HFF-Myc (cell line): ENCODE measurements at places on chromosomes 1 and 21.

DNA sequence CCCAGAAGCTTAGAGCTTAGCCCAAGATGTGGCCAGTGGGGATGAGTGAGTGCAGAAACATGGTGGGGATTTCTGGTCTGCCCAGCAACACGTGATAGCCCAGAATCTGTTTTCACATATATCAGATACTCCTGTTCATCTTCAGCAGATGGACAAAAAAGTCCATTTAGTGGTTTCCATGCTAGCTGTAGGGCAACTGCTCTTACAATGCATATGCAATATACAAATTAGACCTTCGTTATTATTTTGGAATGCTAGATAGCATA lies 96.9 kb upstream of the SGIP1 start:
- no peak for DNase-seq

DNA sequence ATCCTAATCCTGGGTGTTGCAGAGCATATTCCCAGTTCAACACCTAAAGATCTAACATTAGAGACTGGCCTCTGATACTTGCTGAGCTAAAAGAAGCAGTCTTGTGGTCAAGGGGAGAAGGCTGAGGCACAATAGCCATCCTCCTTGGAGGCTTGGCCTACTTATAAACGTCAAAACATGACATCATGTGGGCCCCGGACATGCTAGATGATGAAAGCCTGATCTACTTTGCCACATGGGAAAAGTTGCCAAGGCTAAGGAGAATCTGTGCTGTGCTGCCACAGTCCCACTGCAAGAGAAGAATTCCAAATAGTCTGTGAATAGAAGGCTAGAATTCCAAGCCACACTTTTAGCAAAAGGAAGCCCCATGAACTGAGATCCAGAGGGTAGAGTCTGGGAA lies 43.9 kb upstream of the SAMD13 start:
- no peak for DNase-seq

GRCh38 chr1:193179094-193179493 lies 7.3 kb downstream of the B3GALT2 start:
- DNase-seq: no peak

GRCh38 chr21:31922881-31923280 lies 50.1 kb downstream of the HUNK start:
- no peak for DNase-seq

GRCh38 chr1:47482786-47483185 lies 44.9 kb downstream of the FOXD2 start:
- no peak for DNase-seq

DNA sequence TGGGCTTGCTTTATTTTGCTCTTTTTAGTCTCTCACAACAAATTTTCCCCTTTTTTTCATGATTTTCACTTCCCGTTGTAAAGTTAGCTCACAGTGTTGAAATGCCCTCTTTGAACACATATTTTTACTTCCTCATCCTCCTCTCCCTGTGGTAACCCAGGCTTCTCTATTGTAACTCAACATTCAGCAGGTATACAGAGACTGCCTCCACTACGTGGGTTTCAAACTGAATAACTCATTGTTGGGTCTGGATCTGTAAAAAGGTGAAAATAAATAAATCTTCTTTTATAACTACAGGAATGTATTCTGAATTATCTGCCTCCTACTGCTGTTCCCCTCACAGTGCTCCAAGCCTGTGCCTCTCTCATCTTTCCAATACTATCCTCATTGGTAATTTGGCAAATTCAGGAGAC lies 166.4 kb downstream of the RUNX1 start:
- DNase-seq: no peak

- DNase-seq: no peak
Measured at GRCh38 chr1:19443326-19443725, 42.0 kb downstream of the CAPZB start.

DNA sequence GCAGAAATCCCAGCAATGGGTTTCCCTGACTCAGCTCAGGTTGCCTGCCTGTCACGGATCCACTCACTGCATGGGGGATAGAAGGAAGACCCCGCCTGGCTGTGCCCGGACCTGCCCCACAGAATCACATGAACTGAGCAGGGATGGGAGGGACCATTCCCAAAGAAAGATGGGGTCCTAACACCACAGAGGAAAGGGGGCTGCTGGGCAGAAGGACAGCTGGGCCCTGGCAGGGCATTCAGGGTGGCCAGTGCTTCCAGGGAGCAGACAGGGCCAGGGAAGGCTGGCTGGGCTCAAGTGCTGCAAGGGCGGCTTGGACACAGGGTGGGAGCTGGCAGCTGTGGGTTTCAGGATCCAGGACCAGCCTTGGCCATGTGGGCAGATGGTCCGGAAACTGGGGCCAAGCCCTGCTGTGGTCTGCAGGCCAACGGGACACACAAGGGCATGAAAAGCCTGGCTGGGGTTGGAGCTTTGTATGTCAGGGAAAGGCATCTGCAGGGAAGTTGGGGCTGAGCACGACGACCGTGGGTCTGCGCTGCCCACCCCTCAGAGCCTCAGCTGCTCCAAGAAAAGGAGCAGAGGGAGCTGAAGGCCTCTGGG lies 723.9 kb downstream of the PTPRU start:
- no peak for DNase-seq

DNA sequence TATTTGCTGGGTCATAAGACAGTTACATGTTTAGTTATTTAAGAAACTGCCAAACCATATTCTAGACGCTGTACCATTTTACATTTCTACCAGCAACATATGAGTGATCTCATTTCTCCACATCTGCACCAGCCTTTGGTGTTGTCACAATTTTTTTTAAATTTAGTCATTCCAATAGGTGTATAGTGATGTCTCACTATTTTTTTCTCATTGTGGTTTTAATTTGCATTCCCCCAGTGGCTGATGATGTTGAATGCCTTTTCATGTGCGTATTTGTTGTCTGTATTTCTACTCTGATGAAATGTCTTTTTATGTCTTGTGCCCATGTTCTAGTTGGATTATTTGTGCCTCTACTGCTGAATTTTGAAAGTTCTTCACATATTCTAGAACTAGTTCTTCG lies 38.4 kb downstream of the NFASC start:
- DNase-seq: no peak

DNA sequence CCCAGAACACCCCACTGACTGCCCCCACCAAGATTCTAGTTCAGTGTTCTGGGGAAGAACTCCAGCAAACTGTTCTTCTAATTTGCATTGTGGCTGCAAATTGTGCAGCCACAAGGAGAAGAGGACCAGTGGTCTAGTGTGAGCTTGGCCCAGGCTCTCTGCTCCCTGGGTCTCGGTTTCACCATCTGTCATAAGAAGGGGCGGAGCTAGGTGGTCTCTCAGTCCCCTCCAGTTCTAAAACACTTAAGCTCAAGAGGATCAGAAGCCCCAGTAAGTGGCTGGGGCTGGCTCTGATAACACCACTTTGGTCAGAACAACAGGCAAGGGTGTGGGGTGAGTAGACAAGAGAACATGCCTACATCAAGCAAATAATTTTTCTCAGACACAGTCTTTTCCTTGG lies 99.9 kb downstream of the BEND5 start:
- no peak for DNase-seq

DNA sequence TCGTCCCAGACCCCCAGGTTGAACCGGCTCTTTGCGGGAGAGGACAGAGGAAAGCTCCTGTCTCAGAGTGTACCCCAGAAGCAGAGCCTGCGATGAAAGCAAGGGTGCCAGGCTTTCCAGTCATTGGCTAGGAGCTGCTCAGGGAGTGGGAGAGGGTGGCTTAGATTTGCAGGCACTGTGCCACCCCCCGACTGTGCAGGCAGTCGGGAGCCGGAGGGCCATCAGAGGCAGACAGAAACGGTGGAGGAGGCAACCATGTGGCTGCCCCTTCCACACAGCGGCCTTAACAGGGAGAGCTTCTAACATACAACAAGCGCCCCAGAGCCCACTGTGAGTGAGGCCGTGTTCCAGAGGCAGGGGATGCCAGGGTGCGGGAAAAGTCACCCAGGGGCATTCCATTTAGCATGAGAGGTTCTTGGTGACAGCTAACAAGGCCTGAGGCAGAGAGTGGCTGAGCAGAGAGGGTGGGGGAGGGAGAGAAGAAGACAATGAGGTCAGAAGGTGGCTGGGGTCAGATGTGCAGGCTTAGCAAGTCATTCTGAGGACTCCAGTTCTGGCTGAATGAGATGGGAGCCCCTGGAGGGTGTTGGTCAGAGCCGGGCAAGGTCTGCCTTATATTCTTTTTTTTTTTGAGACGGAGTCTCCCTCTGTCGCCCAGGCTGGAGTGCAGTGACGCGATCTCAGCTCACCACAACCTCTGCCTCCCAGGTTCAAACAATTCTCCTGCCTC lies 9.5 kb upstream of the C1orf167 start:
- no peak for DNase-seq

- no peak for DNase-seq
Measured at GRCh38 chr21:24372506-24372905, 1234.8 kb downstream of the MRPL39 start.

DNA sequence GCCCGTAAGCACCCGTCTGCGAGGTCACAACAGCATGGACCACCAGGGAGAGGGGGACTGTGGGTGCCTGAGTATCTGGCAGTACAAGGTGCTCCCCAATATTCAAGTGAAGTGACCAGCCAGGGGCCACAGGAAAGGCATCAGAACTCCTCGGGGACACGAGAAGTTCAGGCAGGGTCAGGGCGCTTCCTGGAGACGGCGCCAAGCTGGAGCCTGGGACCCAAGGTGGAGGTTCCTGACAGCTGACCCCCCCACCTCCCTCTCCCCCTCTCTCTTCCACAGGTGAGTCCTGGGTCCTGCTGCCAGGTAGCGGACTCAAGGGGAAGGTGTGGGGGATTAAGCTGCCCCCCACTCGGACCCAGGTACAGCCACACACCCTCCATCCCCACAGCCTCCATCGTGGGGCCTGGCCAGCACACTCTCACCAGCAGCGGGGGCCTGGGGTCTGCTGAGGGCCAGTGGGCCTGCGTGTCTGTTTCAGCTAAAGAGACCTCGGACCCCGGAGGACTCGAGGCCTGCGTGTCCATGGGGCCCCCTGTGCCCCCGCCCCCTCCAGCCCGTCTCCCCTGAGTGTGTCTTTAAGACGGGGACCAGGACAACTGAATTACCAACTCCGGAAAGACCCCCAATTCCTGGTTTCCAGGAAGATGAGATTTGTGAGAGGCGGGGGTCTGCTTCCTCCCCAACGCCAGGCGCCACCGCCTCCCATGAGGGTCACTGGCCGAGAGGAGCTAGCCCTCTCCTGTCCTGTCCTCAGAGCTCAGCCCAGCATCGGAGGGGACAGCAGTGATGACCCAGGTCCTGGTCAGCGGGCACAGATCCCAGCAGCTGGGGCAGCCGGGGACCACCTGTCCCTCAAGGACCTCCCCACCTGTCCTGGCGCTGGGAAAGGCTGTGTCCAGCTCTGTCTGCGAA lies 6.2 kb downstream of the TNFRSF18 start:
- no peak for DNase-seq

DNA sequence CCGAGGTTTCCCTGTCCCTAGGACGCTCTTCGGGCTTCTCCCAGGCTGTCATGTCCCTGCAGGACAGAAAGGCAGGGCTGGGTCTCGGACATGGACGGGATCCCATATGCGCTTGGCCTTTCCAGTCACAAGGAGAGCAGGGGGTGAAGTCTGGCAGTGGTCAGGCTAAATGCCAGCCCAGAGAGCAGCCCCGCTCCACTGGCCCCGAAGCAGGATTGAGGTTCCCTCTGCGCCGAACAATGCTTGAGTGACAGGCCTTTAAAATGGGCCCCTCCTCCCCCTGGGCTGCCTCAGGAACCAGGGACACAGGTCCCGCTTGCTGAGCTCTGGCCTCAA lies 12.7 kb downstream of the DRAXIN start:
- DNase-seq: no peak

DNA sequence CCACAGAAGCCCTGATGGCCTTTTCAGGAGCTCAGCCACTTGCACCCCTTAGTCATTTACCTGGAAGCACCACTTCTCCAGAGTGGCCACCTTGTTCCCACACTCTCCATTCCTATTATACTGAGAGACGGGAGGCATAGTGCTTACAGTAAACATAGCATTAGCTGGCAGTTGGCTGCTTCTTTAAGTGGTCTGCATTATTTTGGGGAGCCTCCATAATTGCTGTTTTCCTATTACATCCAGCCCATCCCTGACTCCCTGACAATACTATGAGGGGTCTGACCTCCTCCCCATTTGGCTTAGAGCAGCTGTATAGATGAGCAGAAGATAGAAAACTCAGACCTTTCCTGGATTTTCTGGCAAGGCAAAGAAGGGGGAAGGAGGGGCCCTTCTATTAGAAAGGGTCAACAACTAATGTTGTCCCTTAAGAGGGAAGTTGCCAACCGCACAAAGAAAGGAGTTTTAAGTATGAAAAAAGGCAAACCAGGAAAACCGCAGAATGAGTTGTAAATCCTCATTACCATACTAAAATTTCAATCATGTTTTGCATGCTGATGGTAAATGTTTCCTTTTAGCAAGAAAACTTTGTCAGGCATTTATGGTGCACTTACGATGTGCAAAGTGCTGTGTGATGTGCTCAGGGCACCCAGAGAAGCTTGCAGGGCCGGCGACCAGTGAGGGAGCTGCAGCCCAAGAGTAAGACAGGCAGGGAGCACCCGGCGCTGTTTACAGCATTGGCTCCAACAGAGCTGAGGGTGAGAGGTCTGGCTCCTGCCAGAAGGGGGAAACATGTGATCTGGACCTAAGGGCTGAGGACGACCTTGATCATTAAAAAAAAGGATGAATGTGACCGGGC lies 167.3 kb downstream of the ZZZ3 start:
- peak; percentile 77 for DNase-seq

- no peak for DNase-seq
Measured at GRCh38 chr1:118989878-118990378, 1.8 kb upstream of the TBX15 start.

DNA sequence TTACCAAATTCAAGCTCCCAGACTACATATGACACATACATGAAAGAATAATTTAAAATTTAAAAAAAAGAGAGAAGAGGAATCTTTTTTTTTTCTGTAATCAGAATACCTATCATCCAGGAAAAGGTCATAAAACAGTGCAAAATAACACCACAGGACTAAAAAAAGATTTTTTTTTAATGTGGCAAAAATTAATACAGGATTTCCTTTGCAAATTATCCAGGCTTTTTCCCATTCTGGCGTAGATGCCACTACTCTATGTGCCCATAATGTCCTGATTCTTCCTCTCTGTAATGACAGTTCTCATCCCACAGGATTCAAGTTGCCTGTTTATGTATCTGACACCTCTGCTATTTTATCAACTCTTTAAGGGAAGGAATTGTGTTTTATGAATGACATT lies 429.6 kb downstream of the SMYD3 start:
- no peak for DNase-seq

GRCh38 chr1:146010126-146010738 lies 11.3 kb downstream of the HJV start:
- DNase-seq: no peak

GRCh38 chr1:59315529-59316463 lies 18.9 kb downstream of the FGGY start:
- DNase-seq: no peak
